Substantia nigra (tissue), 51 donors: ENCODE measurements at places on chromosomes 13 and 19.

DNA sequence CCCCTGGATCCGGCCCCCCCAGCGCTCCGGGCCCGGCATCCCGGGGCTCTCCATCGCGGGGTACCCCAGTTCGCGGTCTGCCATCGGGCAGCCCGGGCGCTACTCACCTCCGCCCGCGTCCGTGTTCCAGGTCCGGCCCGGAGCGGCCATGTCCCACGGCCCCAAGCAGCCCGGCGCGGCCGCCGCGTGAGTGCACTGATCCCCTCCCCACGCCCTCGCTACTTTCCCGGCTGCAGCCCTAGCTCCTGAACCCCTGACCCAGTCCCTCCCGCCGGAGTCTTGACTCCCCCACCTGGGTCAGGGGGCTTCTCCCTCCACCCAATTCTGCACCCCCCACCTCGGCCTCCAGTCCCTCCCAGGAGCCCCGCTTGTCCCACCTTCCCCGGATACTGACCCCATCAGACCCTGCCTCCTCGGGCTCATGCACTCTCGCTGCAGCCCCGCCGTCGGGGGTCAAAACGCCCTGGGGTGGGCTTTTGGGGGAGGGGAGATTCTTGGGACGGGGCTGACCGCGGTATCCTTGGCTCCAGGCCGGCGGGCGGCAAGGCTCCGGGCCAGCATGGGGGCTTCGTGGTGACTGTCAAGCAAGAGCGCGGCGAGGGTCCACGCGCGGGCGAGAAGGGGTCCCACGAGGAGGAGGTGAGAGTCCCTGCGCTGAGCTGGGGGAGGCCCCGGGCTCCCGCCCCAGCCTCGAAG, 566 bp downstream of the HMG20B start:
- no peak for DNase-seq

DNA sequence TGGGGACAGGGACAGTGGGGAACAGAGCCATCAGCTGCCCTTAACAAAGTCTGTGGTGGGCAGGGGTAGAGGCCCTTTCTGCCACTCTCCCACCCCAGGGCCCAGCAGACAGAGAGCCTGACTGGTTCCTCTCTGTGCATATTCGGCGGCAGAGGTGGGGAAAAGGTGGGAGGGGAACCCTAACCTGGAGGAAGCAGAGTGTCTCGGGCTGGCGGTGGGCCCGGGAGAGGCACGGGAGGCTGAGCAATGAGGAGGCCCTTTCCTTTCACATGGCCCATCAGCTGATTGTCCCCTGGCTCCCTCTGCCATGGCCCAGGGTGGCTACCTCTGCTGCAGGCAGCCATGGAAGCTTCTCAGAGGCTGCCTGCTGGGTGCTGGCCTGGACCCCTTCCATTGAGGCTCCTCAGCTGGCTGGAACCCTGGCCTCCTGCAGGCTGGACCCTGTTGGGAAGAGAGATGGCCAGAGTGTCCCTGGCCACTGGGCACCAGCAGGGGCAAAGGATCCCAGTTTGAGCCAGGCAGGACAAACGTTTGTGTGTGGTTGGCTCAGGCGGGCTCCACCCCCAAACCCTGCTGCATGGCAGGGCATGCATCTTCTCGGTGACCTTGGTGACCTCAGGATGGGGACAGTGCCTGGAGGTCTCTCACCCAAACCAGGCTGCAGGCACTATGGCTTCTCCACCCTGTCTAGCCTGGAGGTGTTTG, 202.8 kb upstream of the ZNF536 start:
- no peak for DNase-seq

DNA sequence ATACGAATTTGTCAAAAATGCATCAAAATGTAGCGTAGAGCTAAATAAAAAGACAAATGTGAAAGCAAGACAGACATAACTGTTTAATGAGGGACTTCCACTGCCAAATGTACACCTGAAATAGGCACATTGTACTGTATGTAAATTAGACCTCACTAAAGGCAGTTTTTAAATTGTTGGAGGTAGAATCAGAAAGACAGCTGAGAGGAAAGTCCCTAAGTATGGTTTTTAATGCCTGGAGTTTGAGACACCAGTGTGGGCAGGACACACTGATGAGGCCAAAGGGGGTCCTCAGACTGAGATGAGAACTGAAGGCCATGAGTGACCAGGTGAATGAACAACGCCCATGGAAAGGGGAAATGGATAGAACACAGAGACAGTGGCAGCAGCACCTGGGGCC, 22.9 kb downstream of the MED26 start:
- DNase-seq: no peak

- peak; percentile 16 for DNase-seq
These were observed 65.5 kb downstream of the DPY19L3 start for GRCh38 chr19:32471095-32471494.

DNA sequence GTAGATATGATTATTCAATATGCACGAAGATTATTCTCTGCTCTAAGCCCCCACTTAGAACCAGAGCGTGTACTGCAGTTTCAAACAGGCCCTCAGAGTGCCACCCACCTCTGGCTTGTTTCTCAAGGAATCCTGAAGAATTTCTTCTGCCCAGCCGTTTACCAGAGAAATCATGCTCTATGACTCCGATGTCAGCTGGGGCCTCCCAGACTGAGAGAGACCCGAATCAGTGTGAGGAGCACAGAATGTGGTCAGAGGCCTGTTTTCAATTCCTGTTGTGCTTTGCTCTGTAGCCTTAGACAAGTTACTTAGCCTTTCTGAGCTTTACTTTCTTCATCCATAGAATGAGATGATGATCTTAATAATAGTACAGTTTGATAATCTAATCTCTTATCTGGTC, 5.5 kb downstream of the PNMA8C start:
- DNase-seq: no peak

- no peak for DNase-seq
These were observed 11.2 kb upstream of the SELENOW start for GRCh38 chr19:47767349-47767748.

DNA sequence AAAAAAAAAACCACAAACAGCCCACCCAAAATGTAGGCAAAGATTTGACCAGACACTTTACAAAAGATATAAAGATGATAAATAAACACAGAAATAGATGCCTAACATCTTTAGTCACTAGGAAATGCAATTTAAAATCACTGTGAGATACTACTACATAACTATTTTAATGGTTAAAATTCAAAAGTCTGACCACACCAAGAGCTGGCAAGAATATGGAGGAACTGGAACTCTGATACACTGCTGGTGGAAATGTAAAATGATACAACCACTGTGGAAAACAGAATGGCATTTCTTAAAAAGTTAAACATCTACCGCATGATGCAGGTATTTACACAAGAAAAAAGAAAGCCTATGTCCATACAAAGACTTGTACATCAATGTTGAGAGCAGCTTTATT, 26.8 kb downstream of the VWA8 start:
- DNase-seq: no peak

DNA sequence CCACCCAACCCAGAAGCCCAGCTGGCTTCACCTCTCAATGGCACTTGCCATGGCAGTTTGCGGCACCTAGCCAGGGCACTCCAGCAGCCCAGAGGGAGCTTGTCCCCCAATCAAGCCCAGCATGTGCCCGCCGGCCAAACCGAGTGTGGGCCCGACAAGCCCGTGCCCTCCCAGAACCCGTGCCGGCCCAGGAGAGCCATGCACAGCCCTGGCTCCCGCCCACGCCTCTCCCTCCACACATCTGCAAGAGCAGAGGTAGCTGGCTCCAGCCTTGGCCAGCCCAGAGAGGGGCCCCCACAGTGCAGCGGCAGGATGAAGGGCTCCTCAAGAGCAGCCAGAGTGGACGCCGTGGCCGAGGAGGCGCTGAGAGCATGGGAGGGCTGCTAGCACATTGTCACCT, 2278.0 kb upstream of the PCDH20 start:
- no peak for DNase-seq

DNA sequence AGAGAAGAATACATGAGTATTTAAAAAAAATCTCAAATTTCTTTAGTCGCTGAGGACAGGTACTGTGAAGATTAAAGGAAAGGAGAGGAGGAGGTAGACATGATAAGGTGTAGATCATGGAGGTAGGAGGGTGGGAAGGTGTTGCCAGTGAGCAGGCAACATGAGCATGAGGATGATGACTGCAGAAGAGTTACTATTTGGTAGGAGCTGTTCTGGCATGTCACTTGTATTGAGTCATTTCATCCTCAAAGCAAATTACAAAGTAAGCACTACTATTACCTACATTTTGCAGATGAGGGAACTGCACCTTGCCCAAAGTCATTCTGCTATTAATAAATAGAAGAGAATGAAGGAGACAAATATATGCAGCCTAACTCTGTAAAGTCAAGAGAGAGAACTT, 435.8 kb upstream of the KLF12 start:
- no peak for DNase-seq

DNA sequence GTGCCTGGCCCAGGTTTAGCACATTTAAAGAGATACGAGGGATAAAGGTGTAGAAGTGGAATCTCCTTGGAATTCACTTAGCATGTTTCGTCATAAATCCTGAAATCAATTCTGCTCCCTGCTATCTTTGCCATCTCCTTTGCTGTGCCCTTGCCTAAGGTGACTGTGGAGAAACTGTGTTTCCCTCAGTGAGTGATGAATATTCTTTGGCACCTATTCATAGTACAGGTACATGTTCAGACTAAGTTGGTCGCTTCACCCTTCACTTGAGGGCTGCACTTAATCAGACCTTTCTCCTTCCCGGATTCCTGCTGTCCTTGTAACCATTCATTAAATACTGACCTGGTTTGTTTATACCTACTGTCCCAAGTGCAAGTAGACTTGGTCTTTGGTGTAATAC, 17.8 kb downstream of the PCCA start:
- DNase-seq: no peak

- no peak for DNase-seq
These were observed 33.7 kb downstream of the PPP1R37 start for GRCh38 chr19:45126654-45127053.

DNA sequence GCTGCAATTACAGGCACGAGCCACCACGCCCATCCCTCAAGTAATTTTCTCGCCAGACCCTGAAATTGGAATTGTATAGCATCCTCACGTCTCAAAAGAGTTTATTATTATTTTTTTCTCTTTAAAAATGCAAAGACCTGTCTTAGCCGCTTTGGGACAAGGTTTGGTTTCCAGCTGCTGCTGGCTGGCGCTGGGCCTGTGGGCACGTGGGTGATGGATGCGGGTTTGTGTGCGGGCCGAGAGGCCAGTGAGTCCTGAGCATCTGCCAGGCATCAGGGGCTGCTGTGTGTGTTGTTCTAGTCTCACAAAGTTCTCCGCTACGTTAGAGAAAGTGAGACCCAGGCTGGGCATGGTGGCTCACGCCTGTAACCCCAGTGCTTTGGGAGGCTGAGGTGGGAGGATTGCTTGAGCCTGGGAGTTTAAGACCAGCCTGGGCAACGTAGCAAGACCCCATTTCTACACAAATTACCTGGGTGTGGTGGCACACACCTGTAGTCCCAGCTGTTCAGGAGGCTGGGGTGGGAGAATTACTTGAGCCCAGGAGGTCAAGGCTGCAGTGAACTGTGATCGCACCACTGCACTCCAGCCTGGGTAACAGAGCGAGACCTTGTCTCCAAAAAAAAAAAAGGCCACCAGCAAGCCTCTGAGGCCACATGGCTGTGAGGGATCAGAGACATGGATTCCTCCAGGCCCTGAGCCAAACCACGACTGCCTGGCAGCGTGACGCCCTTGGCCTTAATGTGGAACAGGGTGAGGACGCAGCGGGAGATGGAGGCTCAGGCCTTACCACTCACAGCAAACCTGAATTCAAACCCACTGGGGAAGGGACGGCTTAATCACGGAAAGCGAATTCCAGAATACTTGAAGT, 4.7 kb upstream of the TMPRSS9 start:
- DNase-seq: no peak

GRCh38 chr13:49370371-49370770, 73.5 kb downstream of the CAB39L start:
- no peak for DNase-seq
